ENCODE measurements at places on chromosomes 4 and X. TPM values are rescaled to one million over a fixed set of nuclear protein-coding genes. Genes with fewer than 3 reads are reported as not detected.

DNA sequence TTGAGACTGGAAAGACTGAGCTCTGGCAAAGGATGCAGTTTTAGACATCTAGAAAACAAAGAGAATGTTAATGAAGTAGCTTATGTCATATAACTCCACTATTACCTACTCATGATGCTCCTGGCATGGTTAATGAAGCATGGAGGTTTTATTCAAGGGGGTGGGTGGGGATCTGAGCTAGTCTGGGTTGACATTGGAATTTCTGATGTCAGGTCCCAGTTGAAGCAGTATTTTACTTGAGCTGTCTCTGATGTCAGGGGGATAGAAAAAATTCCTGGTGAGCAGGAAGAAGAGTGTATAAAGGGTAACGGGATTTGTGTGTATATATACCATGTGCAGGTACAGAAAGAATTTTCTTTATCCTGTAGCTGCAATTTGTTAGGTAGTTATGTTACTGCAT, 102.0 kb downstream of the ELOVL6 start:
- no peak for DNase-seq

DNA sequence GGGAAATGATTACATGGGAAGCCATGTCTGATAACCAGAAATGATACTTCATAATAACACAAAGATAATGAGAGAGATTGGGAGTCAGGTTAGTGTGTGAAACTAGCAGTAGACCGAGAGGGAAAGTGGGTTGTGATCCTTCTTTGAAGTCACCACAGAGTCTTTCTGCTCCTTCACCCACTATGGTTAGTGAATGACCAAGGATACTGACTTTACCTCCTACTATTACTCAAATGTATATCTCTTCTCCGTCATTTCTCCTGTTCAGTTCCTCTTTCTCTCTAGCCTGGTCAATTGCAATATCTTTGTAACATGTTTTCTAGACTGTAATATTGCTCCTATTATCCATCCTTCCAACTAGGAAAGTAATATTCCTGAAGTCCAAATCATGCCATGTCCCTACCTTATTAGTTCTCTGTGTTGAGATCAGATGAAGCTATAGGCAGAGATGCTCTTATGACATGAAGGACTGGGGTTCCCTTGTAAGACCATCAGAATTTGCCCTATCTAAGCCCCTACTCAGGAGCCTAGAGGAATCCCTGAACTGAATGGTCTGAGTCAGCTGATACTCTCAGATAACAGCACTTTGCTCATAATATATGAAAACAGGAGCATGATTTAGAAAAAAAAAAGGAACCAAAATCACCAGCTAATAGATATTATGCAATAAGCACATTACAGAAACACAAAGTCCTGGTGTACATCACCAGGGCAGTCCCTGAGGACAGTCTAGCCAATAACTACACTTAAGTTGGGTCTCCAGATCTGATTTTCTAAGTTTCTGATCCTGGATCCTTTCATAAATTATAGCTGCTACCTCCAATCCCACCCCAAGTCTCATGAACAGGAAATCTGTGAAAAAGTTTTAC, 81.2 kb downstream of the SHROOM3 start:
- no peak for DNase-seq

DNA sequence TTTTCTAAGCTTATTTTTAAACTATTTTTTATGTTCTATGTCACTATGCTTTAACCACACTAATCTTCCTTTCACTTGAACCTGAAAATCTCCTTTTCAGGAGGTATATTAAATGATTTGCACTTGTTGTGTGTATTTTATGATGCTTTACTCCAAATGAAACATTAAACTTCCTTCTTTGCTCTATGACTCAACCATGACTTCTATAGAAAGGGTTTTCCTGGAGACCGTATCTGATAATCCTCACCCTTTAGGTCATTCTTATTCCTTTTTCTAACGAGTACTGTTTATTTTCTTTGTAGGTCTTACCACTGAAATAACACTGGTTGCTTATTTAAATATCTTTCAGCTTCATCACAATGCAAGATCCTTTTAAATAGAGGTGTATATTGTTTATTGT, 1163.2 kb downstream of the PCDH18 start:
- no peak for DNase-seq

Gene TMEM271
- not detected for polyA plus RNA-seq

Gene EDA2R
- polyA plus RNA-seq = 0.75 TPM
